Stimulated activated CD4-positive, alpha-beta T cell treated with anti-CD3 and anti-CD28 coated beads, Interleukin-12 subunit alpha, Interleukin-12 subunit beta, amount 100 ng/mL, for 24 hours (primary cell): ENCODE measurements at places on chromosomes 1 and 21.

DNA sequence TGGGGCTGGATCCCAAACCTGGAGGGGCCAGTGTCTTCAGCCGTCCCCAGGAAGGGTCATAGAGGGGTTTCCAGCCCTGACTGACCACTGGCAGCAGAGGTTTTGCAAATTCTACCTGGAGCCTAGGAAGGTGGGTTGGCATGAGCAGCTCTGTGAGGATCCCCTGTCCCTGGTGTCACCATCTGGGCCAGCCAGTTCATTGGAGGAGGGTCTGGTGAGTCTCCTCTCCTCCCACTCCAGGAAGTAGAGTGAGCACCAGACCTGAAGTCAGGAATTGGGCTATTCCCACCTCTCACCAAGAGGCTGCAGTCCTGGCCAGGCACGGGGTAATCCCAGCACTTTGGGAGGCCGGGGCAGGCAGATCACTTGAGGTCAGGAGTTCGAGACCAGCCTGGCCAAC is 57.4 kb downstream of the UBIAD1 start:
- DNase-seq, result no peak

DNA sequence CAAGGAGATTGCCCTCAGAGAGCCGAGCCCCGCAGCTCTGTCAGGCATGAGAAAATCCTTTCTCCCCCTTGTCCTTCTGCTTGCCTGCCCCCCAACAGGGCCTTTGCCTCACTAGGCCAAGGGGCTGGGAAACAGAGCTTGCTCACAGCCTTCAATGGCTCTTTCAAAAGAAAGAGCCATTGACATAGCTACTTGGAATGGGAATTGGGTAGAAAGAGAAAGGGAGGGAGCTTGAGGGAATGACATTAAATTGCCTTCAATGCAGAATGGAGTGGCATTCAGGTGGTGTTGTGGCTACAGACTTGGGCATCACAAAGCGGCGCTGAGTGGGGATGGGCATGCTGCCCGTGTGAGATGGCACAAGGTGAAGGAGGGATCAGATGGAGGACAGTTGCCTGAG is 13.2 kb downstream of the SYT11 start:
- no peak for DNase-seq

DNA sequence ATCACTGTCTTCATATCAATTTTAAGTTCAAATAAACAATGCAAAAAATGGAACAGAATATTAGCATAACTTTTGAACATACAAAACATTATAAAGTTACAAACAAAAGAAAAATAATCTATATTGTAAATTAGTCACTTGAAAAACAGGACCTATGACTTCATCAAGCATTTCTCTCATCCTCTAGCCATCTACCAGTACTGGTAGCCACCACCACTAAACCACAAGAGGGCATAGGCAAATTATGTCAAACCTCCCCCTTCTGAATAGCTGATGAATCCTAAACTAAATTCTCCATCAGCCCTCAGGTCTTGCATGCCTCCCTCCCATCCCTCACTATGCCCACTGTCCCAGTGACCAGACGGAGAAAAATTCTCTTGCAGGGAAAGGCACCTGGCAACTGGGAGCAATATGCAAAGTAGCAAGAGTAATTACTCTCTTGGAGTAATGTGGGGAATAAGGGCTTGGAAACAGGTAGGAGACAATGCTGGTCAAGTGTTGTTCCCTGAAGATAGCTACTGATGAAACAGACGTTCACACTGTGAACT is 37.1 kb downstream of the SSX2IP start:
- DNase-seq, result no peak

- no peak for DNase-seq
These were observed 246.8 kb downstream of the TGFB2 start for GRCh38 chr1:218591966-218592365.

DNA sequence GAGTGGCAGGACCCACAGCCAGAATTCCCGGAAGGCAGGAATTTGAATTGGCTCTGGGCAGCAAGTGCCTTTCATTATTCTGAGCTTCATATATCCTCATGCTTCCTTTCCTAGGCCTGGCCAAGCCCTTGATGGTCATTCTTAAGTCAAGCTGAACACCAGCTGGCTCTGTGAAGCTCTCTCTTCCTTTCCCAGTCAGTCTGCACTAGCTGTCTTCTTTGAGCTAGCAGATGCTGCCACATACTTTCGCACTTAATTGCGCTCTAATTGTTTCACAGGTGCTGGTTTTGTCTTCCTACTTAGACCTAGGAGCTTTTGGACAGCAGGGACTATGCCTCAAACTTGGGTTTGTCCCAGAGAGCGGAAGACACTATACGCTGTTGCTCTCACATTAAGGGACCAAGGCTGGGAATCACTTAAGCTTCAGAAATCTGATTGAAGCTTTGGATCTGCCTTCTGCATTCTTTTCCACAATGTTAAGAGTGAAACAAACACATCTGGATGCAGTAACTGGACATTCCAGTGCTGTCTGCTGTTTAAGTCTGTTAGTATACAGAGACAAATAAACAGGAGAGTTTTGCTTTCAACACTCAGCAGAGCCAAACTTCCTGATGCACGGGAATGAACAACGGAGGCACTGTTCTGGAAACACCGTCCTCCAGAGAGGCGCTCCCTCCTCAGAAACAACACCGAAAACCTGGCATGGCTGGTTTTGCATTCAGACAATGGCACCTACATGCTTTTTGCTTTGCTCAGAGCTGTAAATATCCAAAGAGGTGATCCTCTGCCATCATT is 2.2 kb downstream of the TLR5 start:
- no peak for DNase-seq

DNA sequence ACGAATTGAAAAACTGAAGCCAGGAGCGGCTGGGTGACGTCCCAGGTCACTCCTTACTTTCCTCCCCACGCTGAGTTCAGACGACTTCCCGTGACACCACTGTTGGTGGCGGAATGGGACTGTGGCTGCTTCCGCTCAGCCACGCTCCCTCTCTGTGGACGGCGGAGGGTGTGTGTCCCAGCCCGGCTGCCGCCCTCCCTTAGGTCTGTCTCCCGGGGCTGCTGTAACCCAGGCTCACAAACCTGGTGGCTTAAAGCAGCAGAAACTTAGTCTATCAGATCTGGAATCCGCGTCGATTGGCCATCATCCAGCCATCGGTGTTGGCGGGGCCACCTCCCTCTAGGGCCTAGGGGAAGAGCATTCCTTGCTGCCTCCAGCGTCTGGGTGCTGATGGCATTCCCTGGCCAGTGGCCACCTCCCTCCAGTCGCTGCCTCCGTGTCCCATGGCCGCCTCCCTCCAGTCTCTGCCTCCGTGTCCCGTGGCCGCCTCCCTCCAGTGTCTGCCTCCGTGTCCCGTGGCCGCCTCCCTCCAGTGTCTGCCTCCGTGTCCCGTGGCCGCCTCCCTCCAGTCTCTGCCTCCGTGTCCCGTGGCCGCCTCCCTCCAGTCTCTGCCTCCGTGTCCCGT is 17.5 kb downstream of the TRPM2 start:
- no peak for DNase-seq

- no peak for DNase-seq
These were observed 94.0 kb downstream of the DMRTB1 start for GRCh38 chr1:53552981-53553733.

DNA sequence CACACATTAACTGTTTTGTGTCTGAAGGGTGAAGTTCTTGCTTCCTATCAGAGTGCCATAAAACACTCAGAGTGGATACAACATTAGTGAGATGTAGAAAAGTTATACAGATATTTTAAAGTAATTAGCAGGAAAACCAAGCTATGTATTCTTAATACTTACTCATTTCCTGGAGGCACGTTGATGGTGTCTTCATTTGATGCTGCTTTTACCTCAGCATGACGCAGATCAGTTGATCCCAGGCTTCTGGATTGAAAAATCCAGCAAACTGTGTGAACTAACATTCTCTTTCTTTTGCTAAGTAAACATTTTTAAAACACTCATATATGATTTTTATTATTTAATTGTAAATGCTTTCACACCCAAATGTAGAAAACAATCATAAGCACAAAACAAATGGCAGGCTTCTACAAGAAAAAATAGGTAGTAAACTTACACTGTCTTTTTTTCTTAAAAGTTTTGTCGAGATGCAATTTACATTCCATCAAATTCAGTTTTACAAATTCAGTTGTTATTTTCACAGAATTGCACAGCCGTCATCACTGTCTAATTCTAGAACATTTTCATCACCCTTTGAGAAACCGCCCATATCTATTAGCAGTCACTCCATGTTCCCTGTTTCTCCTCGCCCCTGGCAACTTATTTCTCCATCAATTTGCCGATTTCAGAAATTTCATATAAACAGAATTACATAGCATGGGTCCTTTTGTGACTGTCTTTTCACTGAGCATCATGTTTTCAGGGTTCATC is 198.9 kb downstream of the LRRC7 start:
- DNase-seq, result no peak

DNA sequence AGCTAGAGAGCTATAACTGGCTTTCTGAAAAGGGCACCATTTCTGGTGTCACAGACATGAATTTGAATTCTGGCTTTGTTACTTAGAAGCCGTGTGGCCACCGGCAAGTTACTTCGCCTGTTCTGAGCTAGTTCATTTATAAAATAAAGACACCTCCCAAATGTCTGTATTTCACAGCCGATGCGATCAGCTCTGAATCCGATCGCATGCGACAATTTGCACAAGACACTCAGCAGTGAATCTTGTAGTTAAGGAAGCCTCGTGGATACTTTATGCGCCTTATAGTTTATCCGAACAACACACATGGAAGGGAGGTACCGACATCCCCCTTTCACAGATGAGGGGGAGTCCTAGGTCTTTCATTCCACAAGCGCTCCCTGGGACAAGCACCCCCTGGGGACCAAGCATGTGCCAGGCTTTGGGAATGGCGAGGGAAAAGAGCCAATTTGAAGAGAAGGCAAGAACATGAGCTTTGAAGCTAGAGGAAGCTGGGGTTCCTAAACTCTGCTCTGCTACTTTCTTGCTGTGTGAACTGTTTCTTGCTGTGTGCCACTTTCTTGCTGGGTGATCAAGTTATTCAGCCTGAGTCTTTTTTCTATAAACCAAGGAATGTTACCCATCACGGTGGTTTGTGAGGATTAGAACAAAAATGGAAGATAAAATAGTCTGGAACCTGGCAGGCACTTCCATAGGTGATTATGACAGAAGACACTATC is 3.9 kb downstream of the ID3 start:
- no peak for DNase-seq

DNA sequence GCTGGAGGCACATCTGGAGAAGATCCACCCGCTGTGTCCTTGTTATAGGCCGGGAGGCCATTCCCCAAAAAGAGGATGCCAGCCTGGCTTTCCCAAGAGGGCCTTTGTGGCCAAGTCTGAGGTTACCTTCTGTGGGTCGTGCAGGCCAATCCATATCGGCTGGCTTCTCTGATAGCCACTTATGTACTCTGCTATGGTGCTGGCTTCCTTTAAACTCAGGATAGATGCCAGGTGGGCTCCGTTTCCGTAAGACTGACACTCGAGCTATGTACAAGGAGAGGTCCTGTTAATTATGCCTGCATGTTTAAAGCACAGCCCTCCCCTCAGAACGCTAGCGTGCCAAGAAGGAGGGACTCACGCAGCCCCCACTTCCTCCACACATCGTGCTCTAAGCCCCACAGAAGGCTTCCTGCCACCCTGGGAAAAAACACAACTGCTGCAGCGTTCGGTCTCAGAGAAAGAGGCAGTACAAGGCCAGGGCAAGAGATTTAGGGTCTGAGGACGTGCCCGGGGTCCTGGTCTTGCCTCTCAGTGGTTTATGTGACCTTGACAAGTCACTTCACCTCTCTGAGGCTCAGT is 11.6 kb downstream of the REG4 start:
- DNase-seq, result no peak

DNA sequence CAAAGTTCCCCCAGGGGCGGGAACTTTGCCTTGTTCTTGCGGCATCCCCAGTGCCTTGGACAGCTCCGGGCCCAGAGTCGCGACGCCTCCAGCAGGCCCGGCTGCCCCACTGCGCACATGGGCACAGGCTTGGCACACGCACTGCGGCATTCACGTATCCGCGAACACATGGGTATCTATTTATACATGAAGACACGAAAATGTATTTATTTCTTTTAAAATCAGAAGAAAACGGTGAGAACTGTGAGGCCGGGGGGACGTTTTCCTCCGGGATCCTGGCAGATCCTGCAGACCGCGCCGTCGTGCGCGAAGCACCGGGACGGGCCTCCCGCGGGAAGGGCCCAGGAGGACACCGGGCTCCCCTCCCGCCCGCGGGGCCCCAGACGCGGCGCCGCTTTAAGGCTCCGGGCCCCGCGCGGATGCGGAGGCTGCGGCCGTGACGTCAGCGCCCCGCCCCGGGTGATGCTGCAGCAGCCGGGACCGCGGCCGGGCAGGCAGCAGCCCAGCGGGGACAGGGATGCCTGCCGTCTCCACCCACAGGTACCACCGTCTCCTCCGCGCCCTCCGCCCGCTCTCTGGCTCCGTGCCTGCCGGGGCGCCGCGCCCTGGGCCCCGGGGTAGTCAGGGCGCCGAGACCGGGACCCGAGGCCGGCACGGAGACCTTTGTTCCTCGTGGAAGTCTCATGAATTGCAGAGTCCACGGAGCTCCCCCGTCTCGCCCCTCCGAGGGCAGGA is at the start of gene SLC45A1:
TSS of gene SLC45A1 (plus strand) at position 468 of the 735 bp plus-strand sequence. CDS start 6,216 bp downstream, outside the sequence.
- peak; percentile 57 for DNase-seq

GRCh38 chr1:147252540-147252939 is 10.1 kb downstream of the CHD1L start:
- no peak for DNase-seq

- DNase-seq, result no peak
These were observed 6.9 kb downstream of the FMO2 start for GRCh38 chr1:171191992-171192391.

DNA sequence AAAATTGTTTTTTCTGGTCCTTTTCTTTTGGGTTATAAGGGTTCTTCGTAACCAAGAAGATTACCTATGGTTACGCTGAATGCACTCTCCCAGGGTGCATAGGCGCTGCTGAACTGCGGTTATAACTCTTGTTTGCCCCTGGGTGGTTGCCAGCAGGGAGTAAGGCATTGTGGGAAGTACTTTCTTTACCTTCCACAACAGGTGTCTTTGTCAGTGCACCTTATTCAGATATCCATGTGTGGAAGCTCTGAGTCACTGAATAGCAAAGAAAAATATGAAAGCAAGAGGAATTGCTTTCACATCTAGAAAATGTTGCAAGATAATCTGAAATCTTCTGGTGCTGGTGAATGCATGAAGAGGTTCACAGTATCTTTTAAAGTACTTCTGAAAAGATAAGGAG is 124.4 kb upstream of the CACYBP start:
- no peak for DNase-seq

DNA sequence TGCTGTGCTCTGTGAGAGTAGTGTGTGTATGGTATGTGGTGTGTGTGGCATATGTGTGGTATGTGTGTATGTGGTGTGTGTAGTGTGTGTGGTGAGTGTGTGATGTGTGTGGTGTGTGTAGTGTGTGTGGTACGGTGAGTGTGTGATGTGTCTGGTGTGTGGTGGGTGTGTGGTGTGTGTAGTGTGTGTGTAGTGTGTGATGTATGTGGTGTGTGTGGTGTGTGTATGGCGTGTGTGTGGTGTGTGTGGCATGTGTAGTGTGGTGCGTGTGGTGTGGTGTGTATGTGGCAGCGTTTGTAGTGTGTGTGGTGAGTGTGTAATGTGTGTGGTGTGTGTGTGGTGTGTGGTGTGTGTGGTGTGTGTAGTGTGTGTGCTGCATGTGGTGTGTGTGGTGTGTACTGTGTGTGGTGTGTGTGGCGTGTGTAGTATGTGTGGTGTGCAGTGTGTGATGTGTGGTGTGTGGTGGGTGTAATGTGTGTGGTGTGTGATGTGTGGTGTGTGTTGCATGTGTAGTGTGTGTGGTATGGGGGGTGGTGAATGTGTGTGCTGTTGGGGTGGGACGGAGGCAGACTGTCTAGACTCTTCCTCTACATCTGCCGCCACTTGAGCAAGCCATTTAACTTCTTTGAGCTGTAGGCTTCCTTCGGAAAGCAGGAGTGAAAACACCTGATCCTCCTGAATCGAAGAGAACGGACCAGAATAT is 33.5 kb downstream of the GPA33 start:
- no peak for DNase-seq
